ENCODE measurements at places on chromosomes 13 and 19.

GRCh38 chr13:109870696-109871370, 84.5 kb upstream of the IRS2 start:
- DNase-seq, result peak; percentile 58

- DNase-seq, result no peak
These were observed 2.7 kb downstream of the PLEKHF1 start for GRCh38 chr19:29667901-29668341.

DNA sequence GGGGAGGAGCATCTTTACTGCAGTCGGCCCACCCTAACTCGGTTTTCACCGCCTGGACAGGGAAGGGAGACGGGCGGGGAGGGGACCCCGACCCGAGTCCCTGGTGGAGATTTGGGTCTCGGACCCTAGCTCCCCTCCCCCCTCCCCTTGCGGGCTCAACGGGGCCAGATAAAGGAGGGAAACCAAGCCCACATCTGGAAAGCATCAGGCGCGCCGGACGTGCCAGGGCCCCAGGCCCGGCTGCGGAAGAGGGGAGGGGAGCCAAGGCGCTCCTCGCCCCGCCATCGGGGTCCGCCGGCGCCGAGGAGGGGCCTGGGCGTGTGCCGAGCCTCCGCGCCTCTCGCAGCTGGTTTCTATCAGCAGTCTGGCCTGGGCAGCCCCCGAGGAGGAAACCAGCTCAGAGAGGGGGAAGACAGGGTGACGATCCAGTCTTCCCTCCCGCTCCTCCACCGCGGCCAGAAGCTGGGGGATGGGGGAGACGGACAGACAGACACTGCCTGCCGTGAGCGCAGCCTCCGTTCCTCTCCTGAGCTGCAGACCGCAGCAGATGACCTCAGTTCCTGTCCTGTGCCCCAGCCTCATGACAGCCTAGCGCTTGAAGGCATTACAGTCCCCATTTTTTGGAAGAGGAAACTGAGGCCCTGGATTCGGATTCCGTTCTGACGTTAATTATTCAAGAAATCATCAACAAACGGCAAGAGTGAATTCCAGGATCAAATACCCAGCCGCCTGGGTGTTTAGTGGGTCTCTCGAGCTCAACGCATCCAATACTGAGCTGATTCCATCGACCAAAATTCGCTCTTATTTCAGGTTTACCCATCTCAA, 3.6 kb upstream of the GNG8 start:
- DNase-seq, result no peak

DNA sequence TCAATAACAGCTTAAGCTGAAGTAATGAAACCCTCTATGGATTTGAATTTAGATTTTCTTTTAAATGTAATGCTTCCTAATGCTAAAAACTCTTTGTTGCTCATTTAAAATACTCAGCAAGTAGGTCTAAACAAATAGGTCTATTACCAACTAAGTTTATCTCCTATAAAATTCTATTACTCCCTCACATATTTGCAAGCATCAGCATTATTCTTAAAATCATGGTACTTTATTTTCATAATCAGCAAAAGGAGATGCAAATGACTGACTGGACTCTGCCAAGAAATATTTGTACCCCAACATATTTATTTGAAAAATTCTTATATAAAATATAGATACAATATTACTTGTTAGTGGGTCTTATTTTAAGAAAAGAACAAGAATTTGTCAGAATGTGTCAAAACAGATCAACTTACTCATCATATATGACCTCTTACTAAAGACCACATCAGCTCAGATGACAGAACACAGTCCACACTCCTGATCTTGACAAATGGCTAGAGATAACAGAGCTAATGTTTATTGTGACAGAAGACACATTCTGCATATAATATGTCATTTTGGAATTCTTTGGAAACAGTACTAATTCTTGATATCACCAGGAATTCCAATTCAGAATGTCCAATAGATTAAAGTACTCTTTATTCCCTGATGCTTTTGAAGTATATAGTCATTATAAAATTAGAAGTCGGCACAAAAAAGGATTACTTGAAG, 704.6 kb upstream of the PCDH9 start:
- no peak for DNase-seq

DNA sequence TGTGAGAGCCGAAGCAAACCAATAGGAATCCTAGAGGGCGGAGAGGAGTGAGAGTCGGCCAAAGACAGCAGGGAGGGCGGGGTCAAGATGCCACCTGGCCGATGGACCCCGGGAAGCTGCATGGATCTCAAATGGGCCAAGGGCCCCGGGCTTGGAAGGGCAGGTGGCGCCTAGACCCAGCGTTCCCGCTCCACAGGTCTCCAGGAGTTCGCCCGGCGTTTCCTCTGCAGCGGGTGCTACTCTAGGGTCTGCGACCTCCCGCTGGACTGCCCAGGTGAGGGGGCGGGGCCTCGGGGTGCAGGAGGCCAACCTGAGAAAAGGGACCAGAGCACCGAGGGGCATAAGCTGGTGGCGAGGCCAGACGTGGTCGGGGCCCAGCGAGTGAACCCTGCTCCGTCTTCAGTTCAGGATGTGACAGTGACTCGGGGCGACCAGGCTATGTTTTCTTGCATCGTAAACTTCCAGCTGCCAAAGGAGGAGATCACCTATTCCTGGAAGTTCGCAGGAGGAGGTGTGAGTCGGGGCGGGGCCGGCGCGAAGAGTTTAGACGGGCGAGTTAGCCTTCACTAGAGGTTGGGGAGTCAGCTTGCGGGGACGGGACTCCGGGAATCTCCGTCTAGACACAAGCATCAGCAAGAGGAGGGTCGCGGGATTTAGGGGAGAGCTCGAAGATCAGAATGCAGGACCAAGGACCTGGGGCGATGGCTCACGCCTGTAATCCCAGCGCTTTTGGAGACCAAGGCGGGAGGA, 9.9 kb downstream of the SPACA6 start:
- DNase-seq, result no peak

GRCh38 chr19:58450856-58451357, 515 bp upstream of the ZNF324B start:
- DNase-seq, result peak; percentile 44

DNA sequence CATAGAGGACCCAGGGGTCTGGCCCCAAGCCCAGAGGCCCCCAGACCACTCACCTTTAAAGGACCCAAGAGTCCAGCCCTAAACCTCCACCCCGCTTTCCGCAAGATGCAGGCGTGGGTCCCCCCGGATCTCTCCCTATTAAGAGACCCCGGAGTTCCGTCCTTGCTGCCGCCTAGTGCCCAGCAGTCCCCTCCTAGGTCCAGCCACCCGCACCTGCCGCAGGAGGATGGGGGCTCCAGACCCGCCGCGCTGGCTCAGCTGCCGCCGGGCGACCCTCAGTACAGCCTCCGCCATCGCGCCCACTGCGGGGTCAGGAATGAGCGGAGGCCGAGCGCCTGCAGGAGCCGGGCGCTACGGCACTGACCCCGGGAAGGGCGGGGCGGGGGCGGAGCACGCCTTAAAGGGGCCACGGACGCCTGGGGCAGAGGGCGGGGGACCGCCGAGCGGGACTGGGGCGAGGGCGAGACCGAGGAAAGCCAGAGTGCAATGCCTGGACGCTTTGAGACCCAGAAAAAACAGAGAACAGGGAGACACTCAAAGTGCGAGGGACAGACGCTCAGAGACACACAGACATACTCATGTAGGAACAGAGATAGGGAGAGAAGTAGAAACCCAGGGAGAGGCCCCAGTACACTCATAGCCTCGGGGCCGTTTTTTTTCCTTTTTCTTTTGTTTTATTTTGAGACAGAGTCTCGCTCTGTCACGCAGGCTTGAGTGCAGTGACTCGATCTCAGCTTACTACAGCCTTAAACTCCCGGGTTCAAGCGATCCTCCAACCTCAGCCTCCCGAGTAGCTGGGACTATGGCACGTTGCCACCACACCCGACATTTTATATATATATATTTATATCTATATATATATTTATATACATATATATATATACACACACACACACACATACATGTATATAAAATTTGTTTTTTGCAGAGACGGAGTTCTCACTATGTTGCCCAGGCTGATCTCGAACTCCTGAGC, at the start of gene ETHE1:
Gene ETHE1 (minus strand): TSS at position 318 of the 976 bp plus-strand sequence. CDS start 24 bp downstream, at position 294.
- DNase-seq, result peak; percentile 76

GRCh38 chr19:33226550-33227241, 1.0 kb upstream of the SLC7A10 start:
- no peak for DNase-seq

- DNase-seq, result no peak
These were observed 364 bp downstream of the CKM start for GRCh38 chr19:45322311-45322710.

- DNase-seq, result no peak
These were observed 268.7 kb downstream of the NHLRC3 start for GRCh38 chr13:39306639-39307589.

- DNase-seq, result no peak
These were observed 547.9 kb downstream of the GPC6 start for GRCh38 chr13:93774506-93774905.

- DNase-seq, result no peak
These were observed 5.4 kb upstream of the TMPRSS9 start for GRCh38 chr19:2354670-2355069.

DNA sequence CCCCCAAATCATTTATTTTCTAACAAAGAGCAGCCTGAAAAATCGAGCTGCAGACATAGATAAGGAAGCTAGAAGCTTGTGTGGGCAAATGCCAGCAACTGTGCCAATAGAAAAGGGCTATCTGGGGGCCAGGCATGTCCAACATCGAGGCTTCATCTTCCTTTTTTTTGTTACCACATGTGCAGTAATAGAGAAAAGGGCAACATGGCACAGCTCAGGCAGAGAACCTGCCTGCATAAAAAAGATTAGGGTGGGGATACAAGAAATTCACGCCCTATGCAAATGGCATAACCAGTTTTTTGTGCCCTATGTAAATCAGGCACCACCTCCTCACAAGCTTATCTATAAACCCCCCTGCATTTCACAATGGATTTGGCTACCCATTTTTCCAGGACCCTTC, 60.4 kb upstream of the ABCC4 start:
- DNase-seq, result no peak

DNA sequence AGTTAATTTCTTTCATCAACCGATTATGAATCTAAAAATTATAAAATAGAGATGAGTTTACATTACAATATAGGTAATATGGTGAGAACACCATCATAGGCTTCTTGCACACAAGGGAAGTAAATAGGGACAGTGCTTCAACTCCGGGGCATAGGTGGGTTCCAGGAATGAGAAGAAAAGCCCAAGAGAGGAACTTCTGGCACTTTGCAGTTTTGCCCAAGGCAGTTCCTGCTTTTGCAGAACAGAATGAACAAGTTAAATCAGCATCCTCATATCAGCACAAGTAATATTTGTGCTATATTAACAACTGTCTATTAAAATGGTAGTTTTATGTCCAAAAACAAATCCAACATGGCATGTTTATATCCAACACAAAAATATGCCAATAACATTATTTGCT, 60.1 kb downstream of the DACH1 start:
- DNase-seq, result no peak

GRCh38 chr19:41447732-41448332, 4.9 kb downstream of the ERICH4 start:
- DNase-seq, result no peak

- DNase-seq, result peak; percentile 70
These were observed 2.8 kb downstream of the UBA2 start for GRCh38 chr19:34430738-34431625.

GRCh38 chr13:24249624-24250023, 59.8 kb upstream of the C1QTNF9 start:
- no peak for DNase-seq

Measured in MCF 10A (cell line).